ENCODE measurements at places on chromosomes 13 and 19.

GRCh38 chr19:34273121-34273520, 18.8 kb downstream of the GARRE1 start:
- DNase-seq: no peak

DNA sequence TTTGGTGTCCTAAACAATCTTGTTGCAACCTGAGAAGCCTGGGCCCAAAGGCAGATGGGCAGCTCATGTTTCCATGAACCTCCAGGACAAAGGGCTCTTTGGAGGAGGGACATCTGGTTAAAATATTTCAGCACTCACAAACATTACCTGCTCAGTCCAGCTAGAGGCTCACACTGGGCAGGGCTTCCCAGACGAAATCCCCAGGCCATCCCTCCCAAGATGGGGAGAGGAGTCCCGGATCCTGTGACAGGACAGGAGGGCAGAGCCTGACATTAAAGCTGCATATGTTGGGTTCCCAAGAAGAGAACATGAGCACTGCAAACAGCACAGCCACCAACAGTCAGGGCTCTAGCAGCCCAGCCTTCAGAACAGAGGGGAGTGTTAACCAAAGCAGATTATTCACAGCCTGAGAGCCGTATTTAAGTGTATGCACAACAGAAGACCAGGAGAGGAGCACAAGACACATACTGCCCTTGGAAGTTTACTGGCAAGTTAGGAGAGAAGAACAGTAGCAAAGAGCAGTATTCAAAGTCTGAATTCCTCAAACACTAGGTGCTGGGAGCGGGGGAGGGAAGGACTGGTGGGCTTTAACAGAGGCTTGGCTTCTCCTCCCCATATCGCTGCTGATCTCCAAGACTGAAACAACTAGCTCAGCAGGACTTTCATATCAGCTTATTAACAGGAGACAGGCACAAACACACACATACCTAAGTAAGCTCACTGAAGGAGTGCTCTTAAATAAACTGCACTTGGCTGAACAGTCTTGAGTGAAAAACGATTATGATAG, 12.3 kb downstream of the ATP7B start:
- DNase-seq: no peak

DNA sequence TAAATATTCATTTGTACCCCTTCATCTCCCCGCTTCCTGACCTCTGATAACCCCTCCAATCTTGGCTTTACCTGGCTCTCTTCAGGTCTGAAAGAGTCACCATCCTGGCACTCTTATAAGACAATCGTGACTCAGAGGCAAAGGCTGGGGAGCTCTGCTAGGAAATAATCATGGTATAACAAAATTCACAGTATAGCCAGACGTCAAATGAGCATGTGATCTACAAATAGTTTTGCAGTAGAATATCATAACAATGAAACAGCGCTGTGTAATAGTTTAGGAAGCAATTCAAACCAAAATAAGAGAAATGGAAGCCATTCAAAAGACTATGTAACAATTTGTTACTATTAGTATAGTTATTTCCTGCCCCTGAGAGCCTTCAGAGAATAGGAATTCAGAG, 34.2 kb downstream of the RXFP2 start:
- peak; percentile 73 for DNase-seq

DNA sequence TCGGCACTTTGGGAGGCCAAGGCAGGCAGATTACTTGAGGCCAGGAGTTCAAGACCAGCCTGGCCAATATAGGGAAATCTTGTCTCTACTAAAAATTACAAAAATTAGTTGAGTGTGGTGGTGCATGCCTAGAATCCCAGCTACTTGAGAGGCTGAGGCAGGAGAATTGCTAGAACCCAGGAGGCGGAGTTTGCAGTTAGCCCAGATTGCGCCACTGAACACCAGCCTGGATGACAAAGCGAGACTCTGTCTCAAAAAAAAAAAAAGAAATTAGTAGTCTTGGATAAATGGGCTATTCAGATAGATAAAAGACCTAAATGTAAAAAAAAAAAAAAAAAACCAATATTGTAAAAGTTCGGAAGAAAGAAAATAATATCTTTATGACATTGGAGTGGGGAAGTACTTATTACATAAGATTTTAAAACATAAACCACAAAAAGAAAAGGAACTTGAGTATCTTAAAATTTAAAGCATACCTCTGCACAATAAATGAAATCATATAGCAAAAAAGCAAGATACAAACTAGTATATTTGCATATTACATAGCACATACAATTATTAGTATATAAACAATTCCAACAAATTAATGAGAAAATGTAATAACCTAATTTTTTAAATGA, 26.7 kb upstream of the RNASEH2B start:
- DNase-seq: no peak

DNA sequence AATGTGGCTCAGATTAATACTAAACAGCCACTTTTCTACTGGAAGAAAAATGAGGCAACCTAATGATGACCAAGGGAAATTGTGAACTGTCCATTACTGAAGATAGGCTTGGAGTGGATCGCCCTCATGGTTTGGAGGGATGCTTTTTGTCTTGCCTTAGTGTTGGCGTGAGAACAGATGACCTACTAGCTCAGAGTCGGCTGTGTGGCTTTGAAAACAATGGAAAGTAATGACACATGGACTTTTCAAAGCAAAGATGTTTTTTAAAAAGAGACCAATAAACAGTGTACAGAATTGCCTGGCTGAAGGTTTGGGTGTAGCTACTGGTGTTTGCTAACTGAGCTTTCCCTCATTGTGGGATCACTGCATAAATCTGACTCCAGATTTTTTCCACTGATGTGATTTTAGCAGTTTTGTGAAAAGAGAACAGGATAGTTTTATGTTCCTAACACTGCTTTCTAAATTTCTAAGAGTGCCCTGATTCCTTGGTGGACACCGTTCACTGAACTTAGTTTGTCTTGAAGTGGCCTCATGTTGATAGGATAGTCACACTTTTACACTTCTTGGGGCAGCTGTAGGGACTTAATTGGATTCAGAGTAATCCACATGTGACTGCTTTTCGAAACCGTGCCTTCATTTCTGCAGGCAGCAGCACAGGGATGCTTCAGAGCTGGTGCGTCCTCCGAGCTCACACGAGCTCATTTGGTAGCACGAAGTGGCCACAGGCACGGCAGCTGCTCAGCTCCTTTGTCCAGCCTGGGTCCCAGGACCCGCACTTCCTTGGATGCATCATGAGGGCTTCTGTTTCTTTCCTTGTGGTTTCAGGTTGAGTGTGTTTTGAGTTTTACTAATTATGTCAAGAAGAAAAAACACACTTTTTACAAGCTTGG, 4.3 kb downstream of the CEBPG start:
- no peak for DNase-seq

GRCh38 chr13:76993021-76993420, 1.1 kb downstream of the CLN5 start:
- DNase-seq: no peak

- DNase-seq: peak; percentile 75
Observed at GRCh38 chr13:44573790-44574465, 2.2 kb downstream of the TSC22D1 start.

DNA sequence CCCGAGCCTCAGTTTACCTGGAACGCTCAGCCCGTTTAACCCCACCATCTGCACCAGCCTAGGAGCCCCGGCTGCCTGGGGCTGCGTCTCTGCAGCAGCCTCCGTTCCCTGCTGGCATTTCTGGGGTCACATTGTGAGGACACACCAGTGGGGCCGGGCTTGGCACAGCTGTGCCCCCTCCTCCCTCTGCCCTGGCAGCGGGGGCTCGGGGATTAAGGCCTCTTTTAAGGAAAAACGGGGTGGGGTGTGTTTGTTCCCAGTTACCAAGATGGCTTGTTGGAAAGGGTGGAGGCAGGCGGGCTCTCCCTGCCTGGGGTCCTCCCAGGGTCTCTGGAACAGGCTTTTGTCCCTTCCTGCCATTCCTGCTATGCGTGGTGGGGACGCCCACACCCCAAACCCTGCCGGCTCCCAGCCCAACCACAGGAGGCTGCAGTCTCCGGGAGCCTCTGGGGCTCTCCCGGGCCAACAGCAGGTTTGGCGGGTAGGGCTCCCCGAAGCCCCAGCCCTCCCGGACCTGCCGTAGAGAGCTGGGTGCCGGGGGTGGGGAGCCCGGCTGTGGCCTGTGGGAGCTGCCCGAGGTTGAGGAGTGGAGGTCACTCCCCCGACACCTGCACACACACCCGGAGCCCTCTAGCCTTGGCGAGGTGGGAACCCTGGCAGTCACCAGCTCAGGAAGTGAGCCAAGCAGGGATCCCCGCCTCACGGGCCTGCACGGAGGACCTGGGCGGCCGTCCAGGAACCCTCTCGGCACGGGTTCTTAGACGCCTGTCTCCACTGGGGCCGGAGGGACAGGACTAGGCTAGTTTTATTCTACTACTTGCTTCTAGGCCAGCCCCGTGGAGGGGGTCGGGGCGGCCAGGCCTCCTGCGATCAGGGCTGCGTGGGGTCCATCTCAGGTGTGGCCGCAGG, 36.9 kb downstream of the GADD45B start:
- DNase-seq: no peak

DNA sequence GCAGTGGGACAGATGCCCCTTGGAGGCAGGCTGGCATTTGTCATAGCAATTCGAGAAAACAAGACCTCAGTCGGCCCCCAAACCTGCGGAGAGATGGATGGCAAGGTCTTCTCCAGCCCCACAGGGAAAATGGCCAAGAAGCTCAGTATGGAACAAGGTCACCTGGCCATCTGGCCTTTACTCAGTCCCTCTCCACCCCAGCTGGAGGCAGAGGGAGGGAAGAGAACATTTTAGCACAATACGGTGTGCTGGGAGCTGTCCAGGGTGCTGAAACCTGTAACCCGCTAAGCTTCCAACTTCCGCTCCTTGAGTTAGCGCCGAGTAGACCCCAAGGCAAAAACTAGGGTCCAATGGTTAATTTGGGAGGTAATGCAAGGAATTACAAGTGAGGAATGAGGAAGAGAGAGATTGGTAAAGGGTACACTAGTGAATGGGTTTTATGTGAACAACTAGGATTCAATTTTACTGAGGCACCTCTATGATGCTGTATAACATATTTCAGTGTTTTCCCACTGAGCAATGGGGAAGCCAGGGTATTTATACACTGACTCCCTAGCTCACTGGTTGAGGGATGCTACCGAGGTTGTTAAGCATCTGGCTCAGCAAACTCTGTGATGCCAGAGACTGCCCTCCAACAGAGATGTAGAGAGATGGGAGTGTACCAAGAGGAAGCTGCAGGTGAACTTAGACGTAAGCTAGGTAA, 64.3 kb downstream of the CACNA1A start:
- peak; percentile 52 for DNase-seq

GRCh38 chr19:3544742-3545668, 6.0 kb downstream of the TEKTIP1 start:
- DNase-seq: peak; percentile 52

DNA sequence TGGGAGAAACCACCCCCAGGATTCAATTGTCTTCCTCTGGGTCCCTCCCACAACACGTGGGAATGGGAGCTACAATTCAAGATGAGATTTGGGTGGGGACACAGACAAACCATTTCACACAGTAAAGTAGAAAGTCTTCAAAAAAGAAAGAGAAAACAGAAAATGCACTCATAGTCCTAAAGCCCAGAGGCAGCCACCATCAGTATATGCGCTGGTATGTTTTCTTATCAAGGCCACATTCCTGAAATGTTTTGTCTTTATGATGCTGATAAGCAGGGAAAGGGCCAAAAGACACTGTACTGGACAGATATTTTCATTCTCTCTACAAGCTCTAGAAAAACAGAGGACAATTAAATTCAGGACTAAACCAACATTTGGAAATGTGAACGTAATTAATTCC, 375.8 kb upstream of the TSHZ3 start:
- DNase-seq: no peak

- DNase-seq: no peak
Observed at GRCh38 chr19:11069561-11069960, 19.7 kb upstream of the LDLR start.

DNA sequence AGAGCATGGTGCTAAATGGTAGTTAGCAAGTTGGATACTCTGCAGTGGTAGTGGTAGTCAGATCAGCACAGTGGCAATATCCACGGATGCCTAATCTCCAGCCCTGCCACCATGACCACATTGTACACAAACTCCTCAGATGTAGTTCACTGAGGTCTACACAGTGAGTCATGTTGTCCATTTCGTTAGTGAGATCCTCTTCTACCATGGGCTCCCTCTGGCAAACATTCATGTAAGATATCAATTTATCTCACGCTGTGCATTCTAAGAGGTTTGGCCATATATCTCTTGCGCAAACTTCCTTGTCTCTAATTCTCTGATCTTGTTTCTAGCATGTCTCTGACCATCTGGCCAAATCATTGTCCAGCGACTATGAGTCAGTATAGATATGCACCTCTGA, 58.2 kb downstream of the POLR1D start:
- no peak for DNase-seq

DNA sequence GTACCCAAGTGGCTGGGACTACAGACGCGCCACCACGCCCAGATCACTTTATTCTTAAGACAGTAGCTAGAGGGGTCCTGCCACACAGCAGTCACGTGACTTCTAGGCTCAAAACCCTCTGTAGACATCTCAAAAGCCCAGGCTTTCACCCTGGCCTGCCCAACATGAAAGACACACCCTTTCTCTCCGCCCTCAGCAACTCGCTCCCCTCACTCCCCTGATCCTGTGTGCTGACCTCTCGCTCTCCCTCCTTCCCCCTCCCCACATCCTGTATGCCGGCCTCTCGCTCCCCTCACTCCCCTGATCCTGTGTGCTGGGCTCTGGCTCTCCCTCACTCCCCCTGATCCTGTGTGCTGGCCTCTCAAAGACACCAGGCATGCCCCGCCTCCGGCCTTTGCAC, 77.4 kb downstream of the SLC15A1 start:
- DNase-seq: no peak

GRCh38 chr13:73571376-73571775, 512.6 kb downstream of the KLF5 start:
- no peak for DNase-seq

DNA sequence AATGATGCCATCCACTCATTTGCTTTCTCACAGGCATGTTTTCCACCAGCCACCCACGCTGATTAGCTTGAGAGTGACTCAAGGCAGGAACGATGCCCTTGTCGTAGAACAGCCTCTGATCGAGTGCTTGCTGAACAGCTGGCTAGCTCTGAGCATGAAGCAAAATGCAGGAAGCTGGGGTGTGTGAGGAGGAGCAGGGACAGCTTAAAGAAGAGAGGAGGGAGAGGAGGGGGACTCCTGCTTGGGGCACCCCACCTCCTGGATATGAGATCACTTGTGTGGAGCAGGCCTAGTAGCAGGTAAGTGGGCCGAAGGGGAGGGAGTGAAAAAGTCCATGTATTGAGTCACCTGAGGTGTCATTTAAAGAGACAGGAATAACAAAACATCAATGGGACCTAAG, 48.8 kb downstream of the IRS2 start:
- DNase-seq: no peak

GRCh38 chr13:52737965-52738364, 1.7 kb downstream of the CNMD start:
- no peak for DNase-seq

GRCh38 chr13:111938741-111939665, 127.9 kb upstream of the SOX1 start:
- no peak for DNase-seq

DNA sequence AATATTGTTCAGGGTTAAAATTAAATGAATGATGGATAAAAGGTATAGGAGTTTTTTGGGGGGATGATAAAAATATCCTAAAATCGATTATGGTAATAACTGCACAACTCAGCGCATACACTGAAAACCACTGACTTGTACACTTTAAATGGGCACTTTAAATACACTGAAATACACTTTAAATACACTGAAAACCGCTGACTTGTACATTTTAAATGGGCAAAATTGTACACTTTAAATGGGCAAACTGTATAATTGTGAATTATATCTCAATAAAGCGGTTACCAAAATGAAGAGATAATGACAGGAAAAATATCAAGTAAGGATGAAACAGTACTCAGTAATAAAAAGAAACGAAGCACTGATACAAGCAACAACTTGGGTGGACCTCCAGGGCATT, 1.5 kb downstream of the LIG1 start:
- no peak for DNase-seq
